SW 1271 (cell line): ENCODE measurements at places on chromosomes 3 and 15.
A peak's percentile ranks its signal among the peaks of the same experiment; 100 is the strongest.

- DNase-seq: no peak
These were observed 43.6 kb upstream of the WWTR1 start for GRCh38 chr3:149701206-149701976.

DNA sequence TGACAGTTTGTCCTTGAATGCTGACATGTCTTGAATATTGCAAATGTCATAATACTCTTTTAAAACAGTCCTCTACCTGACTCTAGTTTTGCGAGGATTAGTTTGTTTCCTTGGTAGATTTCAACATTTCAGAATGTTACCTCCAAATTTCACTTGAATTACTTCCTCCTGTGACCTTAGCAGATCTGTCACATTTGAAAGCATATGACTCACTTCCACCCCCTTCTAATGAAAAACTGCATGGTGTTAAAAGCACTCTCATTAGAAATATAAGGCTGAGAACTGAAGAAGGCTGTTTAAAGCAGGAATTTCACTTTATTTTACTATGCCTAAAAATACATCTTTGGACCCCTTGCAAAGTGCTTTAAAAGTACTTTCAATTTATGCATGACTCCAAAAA, 598.7 kb upstream of the TGFBR2 start:
- DNase-seq: no peak

GRCh38 chr15:67042551-67043142, 22.8 kb upstream of the SMAD3 start:
- DNase-seq: no peak

DNA sequence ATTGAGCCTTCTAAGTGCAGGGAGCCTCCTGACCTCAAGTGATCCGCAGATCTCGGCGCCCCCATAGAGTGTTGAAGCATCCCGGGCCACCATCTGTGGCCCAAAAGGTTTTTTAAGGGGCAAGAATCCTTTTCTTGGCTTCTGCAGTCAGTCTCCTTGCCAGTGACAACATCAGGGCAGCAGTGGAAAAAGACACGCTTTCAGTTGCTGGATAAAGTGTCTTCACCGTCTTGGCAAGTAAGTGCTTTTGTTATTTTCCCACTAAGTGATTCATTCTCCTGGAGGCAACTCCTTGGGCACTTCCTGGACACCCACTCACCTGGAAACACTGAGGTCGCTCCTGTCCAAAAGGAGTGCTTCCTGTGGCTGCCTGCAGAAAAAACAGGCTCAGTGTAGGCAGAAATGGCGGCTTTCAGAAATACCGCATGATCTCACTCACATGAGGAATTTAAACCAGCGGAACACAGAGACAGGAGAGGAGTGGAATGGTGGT, 71.7 kb upstream of the ABHD2 start:
- no peak for DNase-seq

- DNase-seq: no peak
These were observed 231.1 kb upstream of the IL12A start for GRCh38 chr3:159757341-159758060.

- no peak for DNase-seq
These were observed 8.1 kb downstream of the GFM1 start for GRCh38 chr3:158652463-158652862.

DNA sequence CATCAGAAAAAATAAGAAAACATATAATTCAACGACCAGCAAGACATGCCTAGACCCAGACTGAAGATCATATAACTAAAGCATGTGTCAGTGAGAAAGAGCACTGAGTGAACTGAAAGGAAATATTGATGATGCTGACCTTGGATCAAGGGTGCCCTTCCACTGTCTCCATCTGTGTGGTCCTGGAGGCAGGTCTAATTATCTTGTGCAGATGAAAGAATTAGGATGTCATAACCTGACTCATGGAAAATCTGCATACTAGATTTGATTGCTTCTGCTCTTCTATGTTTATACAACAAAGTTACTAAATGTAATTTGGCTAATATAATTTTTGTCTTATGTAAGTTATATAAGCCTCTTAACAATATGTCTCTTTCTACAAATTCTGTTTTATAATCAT, 264.6 kb upstream of the TGFBR2 start:
- no peak for DNase-seq

- DNase-seq: no peak
These were observed 16.1 kb upstream of the CSPG5 start for GRCh38 chr3:47594792-47595191.

DNA sequence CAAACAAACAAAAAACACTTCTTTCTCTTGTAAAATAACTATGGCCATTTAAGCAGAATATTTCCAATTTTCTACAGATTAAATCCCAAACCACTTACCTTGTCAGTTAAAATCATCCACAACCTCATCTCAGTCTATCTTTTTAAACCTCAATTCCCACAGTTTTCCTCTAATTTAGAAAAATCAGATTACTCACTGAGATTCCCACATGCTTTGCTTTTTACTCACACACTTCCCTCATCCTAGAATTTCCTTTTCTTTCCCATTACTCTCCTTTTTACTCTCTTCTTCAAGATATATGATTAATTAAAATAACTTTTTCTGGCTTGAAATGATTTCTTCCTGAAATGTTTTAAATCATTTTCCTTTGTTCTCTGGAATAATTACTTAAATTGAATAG, 790.7 kb downstream of the ROBO1 start:
- no peak for DNase-seq

- no peak for DNase-seq
These were observed 22.6 kb downstream of the CLDN18 start for GRCh38 chr3:138032567-138032966.

GRCh38 chr3:115930922-115931321, 307.6 kb downstream of the GAP43 start:
- DNase-seq: no peak

DNA sequence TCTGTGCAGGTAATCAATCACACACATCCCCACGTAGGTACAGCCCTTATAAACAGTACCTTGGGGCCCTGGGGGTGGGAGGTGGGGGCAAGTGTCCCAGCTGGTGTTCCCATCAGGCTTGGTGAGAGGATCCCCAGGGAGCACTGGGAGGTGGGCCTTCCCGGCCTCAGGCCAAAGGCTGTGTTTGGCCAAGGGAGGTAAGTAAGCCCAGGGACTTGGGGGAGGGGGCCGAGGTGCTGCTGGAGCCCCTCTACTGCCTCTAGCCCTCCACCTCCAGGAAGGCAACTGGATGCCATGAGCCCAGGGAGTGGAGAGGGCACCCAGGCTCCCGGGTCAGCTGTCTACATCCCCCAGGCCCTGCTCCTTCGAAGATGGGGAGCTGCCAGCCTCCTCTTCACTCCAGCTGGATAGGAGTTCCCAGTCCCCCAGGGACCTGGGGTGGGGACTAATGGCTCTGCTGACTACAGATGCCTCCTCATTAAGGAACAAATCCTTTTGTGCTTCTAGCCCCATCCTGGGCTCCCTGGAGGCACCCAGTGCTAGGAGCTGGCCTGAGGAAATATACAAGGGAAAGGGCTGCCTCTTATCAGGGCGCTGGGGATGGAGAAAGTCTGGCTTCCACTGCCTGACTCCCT, 33.1 kb downstream of the RNU5B-1 start:
- DNase-seq: no peak

- DNase-seq: no peak
These were observed 73.1 kb downstream of the USF3 start for GRCh38 chr3:113623324-113623723.

GRCh38 chr3:85170646-85171045, 211.9 kb downstream of the CADM2 start:
- no peak for DNase-seq

- no peak for DNase-seq
These were observed 237.8 kb upstream of the UBE2E1 start for GRCh38 chr3:23567917-23568316.

DNA sequence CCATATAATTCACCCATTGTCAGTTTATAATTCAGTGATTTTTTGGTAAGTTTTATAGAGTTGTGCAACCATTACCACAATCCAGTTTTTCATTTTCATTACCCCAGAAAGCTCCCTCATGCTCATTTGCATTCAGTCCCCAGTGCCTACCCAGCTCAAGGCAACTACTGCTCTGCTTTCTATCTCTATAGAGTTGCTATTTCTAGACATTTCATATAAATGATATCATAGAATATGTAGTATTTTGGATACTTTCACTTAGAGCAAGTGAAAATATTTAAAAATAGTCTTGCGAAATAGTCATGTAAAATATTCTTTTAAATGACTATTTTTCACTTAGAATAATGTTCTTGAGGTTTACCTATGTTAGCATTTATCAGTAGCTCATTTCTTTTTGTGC, 42.1 kb downstream of the ZNF654 start:
- no peak for DNase-seq

- DNase-seq: no peak
These were observed 271.7 kb upstream of the MEIS2 start for GRCh38 chr15:37372064-37372463.

- DNase-seq: no peak
These were observed 39.4 kb upstream of the B3GNT5 start for GRCh38 chr3:183213415-183214276.

DNA sequence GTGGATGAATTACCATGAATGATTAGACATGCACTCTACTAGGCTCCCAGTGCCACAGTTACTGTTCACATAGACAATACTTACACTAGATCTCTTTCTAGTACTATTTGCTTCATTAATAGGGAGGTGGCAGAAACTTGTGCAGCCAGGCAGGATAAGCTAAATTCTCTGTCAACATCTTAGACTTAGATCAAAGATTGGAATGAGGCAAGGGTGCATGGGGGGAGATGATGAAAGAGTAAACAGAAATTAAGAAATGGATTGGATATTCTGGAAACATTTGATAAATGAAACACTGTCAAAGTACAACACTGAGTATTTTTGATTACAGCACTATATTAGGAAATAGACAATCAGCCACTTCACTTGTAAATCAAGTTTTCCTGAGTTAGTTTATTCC, 205.4 kb upstream of the TBC1D5 start:
- no peak for DNase-seq

DNA sequence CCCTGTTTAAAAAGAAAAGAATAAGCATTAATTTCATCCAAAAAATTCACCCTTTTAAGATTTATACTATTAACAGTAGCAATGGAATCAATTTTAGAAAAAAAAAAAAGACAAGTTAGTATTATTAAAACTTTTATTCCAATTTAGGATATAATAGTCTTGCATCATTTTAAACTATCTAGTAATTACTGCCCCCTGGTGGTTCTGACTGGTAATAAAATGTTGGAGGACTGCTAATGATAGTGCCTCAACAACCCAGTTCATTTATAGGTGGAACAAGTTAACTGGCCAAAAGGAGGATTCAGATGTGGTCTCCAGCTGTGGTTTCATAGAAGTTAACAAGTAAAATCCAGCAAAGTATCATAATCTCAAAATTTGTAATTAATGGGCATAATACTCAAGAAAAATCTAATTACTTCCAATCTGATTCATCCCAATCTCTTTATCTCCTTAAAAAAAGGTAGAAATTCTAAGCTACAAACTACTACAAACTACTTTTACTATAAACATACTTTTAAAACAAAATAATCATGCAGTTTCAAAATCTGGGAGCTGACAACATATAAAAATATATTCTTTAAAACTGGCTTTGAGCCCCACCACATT, 30.7 kb upstream of the WDR49 start:
- DNase-seq: peak; percentile 56

GRCh38 chr3:58577269-58577821, at the start of gene FAM107A:
Gene FAM107A, minus strand, starts transcription at chr3:58577391. Its CDS starts 7,531 bp downstream, at chr3:58569860.
- DNase-seq: no peak

- no peak for DNase-seq
These were observed 30.2 kb downstream of the CPNE4 start for GRCh38 chr3:132004571-132004970.

- DNase-seq: no peak
These were observed 39.7 kb downstream of the FGF12 start for GRCh38 chr3:192687488-192688152.

- peak; percentile 13 for DNase-seq
These were observed 107.1 kb downstream of the OXSM start for GRCh38 chr3:25897019-25897418.

GRCh38 chr15:73677146-73677607, 7.0 kb upstream of the CD276 start:
- no peak for DNase-seq

GRCh38 chr3:194312743-194313281, 38.3 kb downstream of the CPN2 start:
- DNase-seq: no peak

DNA sequence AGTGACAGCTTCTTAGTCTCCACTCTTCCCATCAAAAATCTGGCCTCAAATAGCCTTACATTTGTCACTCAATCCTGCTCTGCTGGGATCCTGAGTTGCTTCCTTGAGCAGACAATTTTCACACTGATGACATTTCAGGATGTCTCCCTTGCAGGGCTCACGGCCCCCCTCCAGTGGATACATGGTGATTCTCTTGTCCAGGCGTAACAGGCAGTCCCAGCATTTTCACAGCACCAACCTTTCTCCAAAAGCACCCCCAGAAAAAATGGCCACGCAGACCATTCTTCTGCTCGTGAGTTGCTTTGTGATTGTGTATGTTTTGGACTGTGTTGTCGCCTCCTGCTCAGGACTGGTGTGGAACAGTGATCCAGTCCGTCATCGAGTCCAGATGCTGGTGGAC, 47.4 kb upstream of the WNT7A start:
- DNase-seq: no peak

DNA sequence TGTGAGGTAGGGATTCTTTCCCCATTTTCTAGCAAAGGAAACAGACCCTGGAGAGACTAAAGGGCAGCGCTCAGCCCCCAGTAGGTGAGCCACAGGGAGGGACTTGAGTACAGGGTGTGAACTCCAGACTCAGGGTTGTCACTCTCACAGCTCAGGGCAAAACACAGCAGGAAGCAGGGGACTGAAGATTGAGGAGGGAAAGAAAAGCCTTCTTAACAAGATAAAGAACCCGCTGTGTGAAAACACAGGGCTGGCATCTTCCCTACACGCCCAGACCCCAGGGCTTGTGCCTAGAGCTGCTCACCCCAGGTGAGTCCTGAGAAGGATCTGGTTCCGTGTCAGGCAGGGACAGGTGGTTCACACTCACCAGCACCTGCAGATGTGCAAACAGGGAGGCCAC, 59.6 kb downstream of the ABTB1 start:
- DNase-seq: no peak

GRCh38 chr3:195458316-195458717, 15.5 kb upstream of the ACAP2 start:
- DNase-seq: no peak

DNA sequence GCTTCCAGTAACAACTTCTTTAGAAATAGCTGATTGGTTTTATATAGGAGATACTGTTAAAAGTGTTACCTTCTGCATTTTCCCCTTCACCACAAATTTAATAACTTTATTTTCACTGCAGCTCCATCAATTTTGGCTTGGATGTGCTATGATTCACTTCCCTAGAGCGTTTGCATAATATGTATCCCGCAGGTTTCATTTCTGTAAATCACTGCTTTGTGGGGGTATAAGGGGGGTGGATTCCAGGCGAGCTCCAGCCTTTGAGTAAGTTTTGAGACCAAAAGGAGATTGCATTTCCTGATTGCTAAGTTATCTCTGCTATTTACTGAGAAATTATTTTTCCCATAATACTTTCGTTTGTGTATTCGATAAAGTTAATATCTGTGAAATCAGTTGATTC, 232.6 kb downstream of the TBL1XR1 start:
- no peak for DNase-seq

DNA sequence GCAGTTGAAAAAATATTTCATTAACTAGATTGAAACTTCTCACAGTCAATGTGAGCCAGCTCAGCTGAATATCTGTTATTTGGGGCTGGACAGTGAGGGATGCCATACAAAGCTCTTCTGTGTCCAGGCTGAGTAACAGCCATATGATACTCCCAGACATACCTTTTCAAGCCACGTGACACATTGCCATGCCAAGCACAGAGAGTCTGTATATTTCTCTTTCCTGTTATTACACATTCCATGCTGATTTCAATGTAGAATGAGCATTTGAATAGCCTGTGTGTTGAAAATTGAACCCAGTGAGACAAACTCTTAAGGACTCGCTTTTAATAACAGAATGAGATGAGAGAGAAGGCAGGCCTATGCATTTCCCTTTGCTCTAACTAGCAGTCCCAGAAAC, 334.7 kb upstream of the RASGRP1 start:
- DNase-seq: no peak
